NCI-H2227 treated with DMSO at 0.1 percent for 48 hours (cell line): ENCODE measurements at places on chromosomes 7 and 10.

DNA sequence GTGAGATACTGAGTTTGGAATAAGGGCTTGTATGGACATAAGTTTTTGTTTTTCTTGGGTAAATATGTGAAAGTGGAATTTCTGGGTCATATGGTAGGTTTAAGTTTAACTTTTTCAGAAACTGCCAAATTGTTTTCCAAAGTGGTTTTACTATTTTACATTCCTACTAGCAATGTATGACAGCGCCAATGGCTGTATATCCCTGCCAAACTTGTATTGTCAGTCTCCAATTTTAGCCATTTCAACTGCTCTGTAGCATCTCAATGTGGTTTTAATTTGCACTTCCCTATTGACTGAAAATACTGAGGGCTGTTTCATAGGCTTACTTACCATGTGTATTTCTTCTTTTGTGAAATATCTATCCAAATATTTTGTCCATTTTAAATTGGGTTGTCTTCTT, 90.5 kb upstream of the ZNF32 start:
- DNase-seq: no peak

DNA sequence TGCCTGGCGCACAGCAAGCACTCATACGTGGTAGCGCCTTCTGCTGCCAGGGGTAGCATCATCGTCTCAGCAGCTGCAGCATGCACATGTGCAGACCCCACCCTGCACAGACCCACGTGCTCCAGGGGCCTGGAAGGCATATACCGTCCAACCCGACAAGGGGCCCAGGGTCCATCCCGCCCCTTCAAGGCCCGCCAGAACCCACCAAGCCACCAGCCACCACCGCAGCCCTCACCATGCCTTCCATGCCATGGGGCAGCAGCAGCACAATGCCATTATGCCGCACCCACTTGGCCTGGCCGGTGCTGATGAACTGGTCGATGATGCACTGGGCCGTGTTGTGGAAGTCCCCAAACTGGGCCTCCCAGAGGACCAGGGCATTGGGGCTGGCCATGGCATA, 22.7 kb downstream of the OGDHL start:
- no peak for DNase-seq

- no peak for DNase-seq
Observed at GRCh38 chr7:151008143-151008510, 16.2 kb downstream of the ATG9B start.

GRCh38 chr10:62861507-62861906, 45.3 kb upstream of the EGR2 start:
- no peak for DNase-seq
